Naive thymus-derived CD4-positive, alpha-beta T cell (primary cell): ENCODE measurements at places on chromosomes 13 and 19.

- DNase-seq, result no peak
These were observed 80.1 kb downstream of the DACH1 start for GRCh38 chr13:71786875-71787274.

- DNase-seq, result no peak
These were observed 93.9 kb downstream of the COL4A2 start for GRCh38 chr13:110400786-110401533.

GRCh38 chr13:100108913-100109507, 20.1 kb downstream of the PCCA start:
- no peak for DNase-seq

DNA sequence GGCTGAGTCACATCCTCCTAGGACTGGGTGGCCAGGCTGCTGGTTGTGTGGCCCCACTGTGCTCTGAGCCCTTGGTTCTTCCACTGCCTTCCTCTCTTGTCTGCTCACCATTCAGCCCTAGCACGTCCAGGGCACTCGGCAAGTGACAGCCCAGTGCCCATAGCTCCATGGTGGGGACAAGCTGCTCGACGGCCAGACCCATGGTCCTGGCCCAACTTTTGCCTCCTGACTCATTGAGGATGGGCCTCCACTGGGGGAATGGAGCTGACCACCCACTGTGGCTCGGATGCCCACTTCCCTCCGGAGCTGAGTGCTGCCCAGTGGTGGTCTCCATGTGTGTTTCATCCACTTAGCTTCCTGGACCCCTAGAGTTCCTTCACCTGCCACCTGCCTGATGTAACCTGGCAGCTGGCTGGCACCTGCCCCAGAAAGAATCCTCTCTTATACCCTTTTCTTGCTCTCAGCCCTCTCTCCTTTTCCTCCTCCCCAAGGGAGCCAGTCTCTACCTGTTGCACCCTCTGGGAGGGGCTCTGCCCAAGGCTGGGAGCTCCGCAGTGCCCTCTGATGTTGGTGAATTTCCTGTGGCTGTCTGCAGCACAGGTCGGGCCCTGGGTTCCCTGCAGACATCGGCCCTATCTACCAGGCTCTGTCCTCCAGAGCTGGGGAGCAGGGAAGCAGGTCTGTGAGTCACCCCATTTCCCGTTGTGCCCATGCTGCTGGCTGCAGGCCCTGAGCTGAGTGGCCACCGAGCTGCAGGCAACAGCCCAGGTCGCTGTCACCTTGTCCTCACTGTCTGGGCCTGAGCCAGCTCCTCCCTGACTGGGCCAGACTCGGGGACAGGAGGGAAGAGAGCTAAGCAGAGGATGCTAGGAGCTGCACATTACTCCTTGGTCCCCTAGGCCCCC, 7.4 kb downstream of the CHST8 start:
- DNase-seq, result no peak

GRCh38 chr13:46759846-46760245, 37.1 kb downstream of the ESD start:
- DNase-seq, result no peak

GRCh38 chr19:14840206-14840605, 5.2 kb upstream of the OR7A5 start:
- no peak for DNase-seq

DNA sequence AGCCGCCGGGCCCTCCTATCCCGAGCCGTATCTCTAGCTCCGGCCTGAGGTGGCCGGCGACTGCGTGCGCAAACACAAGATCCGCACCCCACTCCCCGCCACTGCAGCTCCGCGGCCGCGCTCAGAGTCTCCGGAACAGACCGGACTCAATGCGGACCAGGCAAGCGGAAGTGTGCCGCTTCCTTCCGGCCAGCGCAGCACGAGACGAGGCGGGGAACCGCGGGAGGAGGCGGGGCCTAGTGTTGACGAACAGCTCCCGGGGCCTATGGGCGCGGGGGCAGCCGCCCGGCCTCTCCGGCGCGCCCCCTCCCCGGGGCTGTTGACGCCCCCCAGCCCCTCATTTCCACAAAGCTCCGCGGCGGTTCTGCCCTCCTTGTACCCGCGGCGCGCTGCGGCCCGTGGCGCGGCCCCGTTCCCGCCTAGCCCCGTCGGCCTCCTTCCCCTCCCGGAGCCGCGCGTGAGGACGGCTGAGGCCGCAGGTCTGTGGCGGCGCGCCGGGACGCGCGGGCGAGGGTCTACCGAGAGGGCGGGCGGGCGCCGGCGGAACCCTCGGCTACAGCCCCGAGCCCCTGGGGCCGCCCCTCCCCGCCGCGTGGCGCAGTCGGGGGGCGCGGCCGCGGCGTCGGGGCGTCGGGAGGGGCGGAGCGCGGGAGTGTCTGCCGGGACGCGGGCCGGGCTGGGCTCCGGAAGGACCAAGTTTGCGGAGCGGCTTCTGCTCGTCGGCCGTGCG, at the start of gene DPY19L3:
TSS of gene DPY19L3 (plus strand) at position 340 of the 730 bp plus-strand sequence. CDS start 2,484 bp downstream, outside the sequence.
- DNase-seq, result peak; percentile 96

GRCh38 chr13:42702716-42703115, 78.7 kb upstream of the FAM216B start:
- no peak for DNase-seq

GRCh38 chr19:49806620-49806959, 6.5 kb downstream of the FUZ start:
- DNase-seq, result no peak

- no peak for DNase-seq
These were observed 1.1 kb downstream of the GALP start for GRCh38 chr19:56176881-56177280.
